Esophagus muscularis mucosa (tissue), 4 donors: ENCODE measurements at places on chromosomes 12 and 14.

DNA sequence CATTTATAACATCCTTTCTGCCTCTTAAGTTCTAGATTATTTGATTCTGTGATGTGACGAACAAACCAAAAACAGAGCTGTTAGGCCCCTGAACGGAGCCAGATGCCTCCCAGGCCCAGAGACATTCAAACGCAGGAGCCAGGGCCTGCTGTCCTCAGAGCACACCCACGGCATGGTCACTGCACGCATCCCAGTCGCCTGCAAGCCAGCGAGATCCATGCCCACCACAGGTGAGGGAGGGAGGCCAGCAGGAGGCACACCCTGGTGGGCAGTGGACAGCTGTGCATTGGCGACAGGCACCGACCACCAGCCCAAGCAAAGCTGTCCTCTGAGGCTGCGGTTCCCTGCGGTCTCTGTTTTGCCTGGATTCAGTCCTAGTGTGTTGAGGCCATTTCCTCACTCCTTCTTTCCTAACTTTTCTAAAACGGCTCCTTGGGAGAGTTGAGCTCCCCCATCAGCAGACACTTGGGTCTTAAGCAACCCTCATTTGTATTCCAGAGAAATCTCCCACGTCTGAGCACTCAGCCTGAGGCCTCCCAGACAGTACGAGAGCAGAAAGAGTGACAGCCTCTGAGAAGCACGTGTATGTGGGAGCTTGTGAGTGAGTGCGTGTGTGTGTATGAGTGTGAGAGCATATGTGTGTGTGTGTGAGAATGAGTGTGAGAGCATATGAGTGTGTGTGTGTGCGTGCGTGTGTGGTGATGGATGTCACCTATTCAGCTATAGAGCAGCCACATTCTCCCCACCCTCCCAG, 81.2 kb downstream of the CHGA start:
- no peak for DNase-seq

GRCh38 chr14:99249389-99249788, 22.6 kb downstream of the BCL11B start:
- no peak for DNase-seq

DNA sequence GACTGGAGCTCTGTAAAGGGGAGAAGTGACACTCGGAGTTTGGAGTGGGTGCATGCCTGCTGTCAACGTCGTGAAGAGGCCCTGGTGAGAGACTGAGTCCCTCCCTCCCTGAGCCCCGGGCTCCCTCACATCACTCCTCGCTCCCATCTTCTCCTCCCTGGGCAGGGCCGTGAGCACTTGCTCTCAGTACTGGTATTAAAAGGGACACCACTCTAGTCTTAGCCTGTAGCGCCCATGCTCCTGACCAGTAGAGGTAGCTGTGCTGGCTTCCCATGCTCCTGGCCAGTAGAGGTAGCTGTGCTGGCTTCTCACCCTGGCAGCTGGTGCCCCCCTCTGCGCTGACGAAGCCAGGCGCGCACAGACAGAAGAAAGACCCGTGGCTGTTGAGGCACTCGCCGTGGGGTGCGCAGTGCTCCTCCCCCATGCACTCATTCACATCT, 14.7 kb downstream of the ISCA2 start:
- DNase-seq: no peak

- no peak for DNase-seq
These were observed 2.4 kb upstream of the KRT8 start for GRCh38 chr12:52907092-52907810.
